Lower leg skin (tissue), 4 donors: ENCODE measurements at places on chromosomes 7 and 10.
A peak's percentile ranks its signal among the peaks of the same experiment; 100 is the strongest.

- DNase-seq = no peak
Measured at GRCh38 chr10:117164592-117165537, 26.8 kb upstream of the VAX1 start.

DNA sequence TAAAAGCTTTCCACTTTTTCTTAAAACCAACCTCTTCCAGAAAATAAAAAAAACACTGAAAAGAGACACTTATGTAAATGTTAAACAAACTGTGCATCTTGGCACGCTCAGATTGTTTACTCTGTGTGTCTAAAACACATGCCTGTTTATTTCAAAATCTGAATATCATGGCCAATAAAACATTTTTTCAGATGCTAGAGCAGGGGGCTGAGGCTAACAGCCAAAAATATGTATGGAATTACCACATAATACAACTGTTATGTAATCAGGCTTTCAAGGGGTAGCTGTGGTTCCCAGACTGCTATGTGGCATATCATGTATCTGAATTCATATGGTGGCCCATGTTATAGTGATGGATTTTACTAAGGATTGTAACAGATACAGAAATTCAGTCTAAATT, 130.4 kb downstream of the HIBADH start:
- no peak for DNase-seq

DNA sequence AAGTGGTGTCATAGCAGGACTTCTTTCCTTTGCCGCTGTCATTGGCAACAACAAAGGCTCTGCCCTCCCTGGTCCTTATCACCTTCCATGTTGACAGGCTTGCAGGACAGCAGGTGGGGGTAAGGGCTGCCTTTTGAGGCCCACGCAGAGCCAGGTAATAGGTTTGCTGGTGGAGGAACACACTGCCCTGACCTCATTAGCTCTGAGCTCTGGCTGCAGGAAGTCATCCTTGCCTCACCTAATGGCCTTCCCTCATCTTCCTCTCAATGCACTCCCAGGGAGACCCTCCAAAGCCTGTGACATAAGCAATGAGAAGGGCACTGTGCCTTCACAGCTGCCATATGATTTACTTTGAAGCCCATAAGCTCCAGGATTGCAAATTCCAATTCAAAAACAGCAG, 1205.2 kb upstream of the AUTS2 start:
- no peak for DNase-seq

DNA sequence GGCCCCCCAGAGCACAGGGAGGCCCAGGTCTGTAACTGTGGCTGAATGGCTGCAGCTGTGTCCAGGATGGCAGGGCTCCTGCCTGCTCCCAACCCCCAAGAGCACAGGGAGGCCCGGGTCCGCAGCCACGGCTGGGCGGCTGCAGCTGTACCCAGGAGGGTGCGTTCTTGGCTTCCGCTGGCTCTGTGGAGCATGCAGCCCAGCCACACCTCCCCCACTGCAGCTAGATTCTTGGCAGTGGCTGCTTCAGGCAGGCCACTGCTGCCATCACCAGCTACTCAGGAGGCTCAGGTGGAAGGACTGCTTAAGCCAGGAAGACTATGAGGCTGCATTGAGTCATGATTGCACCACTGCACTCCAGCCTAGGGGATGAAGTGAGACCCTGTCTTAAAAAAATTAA, 27.9 kb downstream of the C7orf25 start:
- no peak for DNase-seq

- DNase-seq = peak; percentile 86
Measured at GRCh38 chr7:30931161-30931928, 19.7 kb downstream of the AQP1 start.
